ENCODE measurements at places on chromosomes 2 and 18.

- DNase-seq = no peak
Observed at GRCh38 chr2:211846714-211847113, 691.9 kb downstream of the ERBB4 start.

DNA sequence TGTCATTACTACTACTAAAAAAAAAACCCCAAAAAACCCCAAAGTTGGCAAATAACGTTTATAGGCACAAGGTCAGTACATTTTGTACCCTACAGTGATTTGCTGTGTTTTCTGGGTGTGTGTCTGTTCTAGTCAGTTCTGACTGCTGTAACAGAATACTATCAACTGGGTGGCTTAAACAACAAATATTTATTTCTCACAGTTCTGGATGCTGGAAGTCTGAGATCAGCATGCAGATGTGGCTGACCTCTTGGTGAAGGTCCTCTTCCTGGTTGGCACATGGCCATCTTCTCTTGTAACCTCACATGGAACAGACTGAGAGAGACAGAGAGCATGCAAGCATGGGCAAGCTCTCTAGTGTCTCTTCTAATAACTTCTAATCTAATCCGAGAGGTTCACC, 103.1 kb downstream of the CERS6 start:
- DNase-seq = no peak

DNA sequence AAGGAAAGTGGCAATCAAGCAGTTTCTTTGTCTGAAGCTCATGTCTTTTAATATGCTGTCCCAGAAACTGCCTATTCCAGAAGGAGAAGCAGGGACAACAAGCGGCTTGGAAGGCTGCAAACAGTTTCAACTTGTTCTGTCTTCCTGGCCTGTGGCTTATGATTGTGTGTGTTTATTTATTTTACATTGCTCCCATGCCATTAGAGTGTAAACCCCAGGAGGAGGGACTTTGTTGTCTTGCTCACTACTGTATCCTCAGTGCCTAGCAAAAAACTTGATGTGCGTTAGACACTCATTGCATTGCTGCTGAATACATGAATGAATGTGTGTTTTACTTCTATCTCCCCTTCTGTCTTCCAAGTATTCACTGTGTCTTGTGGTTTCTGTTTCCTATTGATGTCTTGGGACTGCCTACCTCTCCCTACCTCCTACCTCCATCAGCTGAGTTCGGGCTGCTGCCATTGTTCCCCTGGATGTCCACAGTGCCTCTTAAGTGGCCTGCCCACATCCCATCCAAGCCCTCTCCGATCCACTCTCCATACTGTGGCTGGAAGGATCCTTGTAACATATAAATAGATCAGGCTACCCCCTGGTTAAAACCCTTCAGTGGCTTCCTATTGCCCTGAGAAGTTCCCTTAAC, 261.4 kb downstream of the DYSF start:
- DNase-seq = no peak

GRCh38 chr2:142907653-142908052, 30.2 kb downstream of the KYNU start:
- DNase-seq = no peak

- DNase-seq = no peak
Observed at GRCh38 chr2:207621501-207622039, 3.6 kb downstream of the METTL21A start.

GRCh38 chr2:231780123-231780908, 766 bp downstream of the PDE6D start:
- DNase-seq = peak; percentile 10

DNA sequence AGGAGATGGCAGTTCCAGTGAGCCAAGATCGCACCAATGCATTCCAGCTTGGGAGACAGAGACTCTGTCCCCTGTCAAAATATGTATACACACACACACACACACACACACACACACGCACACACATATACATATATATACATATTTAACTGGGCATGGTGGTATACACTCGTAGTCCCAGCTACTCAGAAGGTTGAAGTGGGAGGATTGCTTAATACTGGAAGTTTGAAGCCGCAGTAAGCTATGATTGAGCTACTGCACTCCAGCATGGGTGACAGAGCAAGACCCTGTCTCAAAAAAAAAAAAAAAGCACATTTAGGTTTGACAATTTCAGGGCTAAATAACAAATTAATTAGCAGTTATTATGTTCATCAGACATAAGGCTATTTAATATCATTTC, 36.0 kb upstream of the ATIC start:
- DNase-seq = no peak

DNA sequence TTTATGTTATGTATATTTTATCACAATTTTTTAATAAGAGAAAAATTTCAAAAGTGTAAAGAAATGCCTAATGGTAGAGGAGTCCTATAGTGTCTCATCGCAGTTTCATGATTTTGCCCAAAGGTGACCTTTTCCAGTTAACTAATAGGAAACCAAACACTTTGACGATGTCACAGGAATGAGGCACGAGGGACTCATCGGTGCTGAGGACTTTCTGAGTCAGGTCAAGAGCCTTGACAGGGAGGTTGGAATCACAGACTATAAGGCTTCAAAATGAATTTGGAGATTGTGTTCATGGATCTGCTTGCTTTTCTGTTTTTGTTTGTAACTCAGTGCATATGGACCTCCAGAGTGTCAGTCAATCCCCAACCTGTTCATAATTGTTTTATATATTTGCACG, 15.1 kb upstream of the RTTN start:
- DNase-seq = no peak

- no peak for DNase-seq
Observed at GRCh38 chr2:177193240-177193639, 19.4 kb upstream of the HNRNPA3 start.

DNA sequence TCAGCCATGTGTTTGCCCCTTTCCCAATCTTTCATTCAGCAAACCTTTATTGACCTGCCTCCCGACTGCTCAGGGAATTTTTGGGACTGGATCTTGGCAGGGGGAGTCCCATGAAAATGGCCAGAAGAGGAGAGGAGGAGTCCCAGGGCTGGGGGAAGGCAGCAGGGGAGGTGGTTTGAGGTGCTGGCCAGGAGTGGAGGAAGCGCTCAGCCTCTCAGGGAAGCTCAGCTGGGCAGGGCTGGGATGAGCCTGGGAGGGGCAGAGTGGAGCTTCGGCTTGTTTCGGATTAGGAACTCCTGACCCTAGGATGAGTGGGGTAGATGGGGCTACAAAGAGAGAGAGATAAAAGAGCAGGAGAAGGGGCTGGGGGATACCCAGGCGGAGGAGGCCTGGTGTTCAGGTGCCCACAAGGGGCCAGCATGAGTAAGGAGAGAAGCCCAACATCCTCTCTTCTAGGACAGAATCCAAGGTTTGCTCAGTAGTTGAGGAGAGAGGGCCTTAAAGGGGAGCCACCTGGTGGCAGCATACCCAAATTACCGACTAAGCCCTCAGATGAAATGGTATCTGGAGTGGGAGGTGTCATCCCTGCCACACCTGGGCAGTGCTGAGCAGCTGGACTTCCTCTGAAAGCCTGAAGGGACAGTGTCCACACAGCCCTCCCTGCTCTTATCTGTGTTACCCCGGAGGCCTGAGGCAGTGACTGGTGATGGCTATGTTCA, 91.1 kb downstream of the INHBB start:
- DNase-seq = peak; percentile 16

GRCh38 chr2:3598197-3598910, 3.4 kb downstream of the COLEC11 start:
- DNase-seq = no peak

DNA sequence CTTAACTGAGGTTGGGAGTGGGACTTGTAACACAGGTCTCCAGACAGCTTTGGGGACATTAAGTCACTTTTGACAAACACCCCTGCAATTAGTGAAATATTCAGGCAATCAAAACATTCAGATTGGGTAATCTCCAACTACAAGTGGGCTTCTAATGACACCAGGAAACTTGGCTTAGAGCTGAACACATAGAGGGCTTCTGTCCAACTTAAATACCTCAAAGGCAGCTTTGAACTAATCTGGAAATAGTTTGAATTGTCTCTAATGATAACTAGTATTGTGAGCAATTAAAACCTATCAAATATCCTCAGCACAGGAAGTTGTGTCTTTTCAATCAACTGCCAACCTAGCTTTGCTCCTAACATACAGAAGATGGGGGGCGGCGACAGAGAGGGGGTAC, 5.1 kb upstream of the ASPRV1 start:
- DNase-seq = no peak

GRCh38 chr2:103276869-103277268, 515.0 kb downstream of the TMEM182 start:
- DNase-seq = no peak

GRCh38 chr2:12052796-12053195, 306.4 kb downstream of the LPIN1 start:
- DNase-seq = no peak
